NCI-H2029 treated with DMSO at 0.1 percent for 48 hours (cell line): ENCODE measurements at places on chromosomes 16 and 17.

DNA sequence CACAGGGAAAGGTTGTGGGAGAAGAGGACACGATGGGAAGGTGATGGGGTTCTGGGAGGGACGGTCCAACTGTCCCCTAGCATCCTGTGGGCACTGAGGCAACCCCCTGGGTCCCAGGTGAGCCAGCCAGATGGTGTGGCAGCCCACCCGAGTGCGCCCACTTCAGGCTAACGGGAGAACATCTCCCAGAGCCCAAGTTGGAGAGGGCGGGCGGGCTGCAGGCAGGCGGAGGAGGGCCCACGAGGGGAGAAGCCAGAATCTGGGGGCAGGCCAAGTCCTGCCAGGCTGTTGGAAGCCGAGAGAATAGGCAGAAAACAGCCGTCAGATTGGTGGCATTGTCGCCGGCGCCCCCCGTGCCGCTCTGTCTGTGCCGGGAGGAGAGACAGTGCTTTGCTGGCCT, 13.8 kb upstream of the ABCC3 start:
- DNase-seq = no peak

DNA sequence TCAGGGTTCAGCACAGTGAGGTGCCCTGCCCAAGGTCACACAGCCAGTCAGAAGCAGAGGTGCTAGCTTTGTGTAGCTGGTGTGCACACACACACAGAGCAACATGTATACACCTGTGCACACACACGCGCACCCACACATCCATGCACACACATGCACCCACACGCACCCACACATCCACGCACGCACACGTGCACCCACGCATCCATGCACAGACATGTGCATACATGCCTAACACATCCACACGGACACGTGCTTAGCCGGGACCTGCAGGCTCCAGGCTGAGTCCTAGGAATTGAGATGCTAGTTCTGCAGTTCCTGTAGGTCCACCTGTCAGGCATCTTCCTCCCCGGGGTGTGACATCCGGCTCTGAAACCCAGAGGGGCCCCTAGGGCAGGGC, 13.0 kb upstream of the DPEP1 start:
- no peak for DNase-seq

GRCh38 chr17:74760404-74761105, 12.1 kb downstream of the NHERF1 start:
- no peak for DNase-seq

GRCh38 chr16:68005786-68006286, 6.6 kb upstream of the DPEP2 start:
- no peak for DNase-seq
